Fibroblast of villous mesenchyme (primary cell): ENCODE measurements at places on chromosomes 5 and 9. TPM values are rescaled to one million over a fixed set of nuclear protein-coding genes. Genes with fewer than 3 reads are reported as not detected.

Gene SLC6A3
- total RNA-seq, result not detected in 2 replicates

Gene HSPA4
- total RNA-seq, result 104 and 187 TPM in 2 replicates

Gene IL5
- total RNA-seq, result not detected in 2 replicates

Gene FRMPD1
- under 0.01 TPM in 1 of 2 replicates, not detected in the other for total RNA-seq

Gene AMBP
- total RNA-seq, result not detected in 2 replicates

Gene CDKN2B-AS1
- total RNA-seq, result 5.2 and 9.5 TPM in 2 replicates

Gene ATG10
- total RNA-seq, result 5.8 and 9.1 TPM in 2 replicates

Gene FAM221B
- total RNA-seq, result not detected in 2 replicates

Gene RNF183
- total RNA-seq, result not detected in 2 replicates

DNA sequence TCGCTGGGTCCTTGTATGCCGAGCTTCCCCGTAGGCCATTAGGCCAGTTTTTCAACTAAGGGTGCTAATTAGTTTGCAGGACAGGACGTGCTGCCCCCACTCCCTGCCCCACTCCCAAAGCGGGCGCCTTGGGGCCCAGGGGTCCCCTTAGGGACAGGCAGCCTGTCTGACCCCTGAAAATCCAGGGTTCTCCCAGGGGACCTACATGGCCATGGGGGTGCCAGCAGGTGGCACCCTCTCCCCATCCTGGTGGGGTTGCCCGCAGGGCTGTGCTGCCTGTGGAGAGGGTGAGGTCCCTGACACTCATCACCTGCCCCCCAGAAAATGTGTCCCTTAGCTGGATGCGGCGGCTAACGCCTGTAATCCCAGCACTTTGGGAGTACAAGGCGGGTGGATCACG, 8.5 kb upstream of the CCDC187 start:
- peak; percentile 64 for DNase-seq

- no peak for DNase-seq
Measured at GRCh38 chr9:1434052-1434767, 384.1 kb downstream of the DMRT2 start.

DNA sequence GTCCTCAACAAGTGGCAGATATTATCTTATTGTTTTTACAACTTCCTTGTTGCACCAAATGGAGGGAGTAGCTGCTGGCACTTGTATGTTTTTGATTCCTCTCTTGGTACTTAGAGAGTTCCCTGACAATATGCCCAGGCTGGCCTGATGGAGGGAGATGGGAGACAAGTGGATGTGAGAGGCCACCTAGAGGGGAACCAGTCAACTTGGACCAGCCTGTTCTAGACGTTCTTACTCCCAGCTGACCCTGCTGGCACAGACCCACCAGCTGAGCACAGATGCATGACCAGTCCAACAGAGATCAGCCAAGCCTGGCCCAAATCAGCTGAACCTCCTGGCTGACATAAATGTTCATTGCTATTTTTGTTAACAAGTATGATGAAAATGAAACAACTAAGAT, 60.9 kb upstream of the GDNF start:
- DNase-seq, result peak; percentile 53

- DNase-seq, result peak; percentile 59
Measured at GRCh38 chr5:80745490-80745889, 90.7 kb upstream of the DHFR start.

GRCh38 chr5:9596171-9596780, 33.9 kb downstream of the TAS2R1 start:
- peak; percentile 4 for DNase-seq

GRCh38 chr5:14569948-14570691, 11.5 kb upstream of the OTULINL start:
- DNase-seq, result no peak

- DNase-seq, result no peak
Measured at GRCh38 chr9:372128-372527, 157.5 kb downstream of the DOCK8 start.

GRCh38 chr9:26983340-26983739, 22.1 kb downstream of the LRRC19 start:
- no peak for DNase-seq

DNA sequence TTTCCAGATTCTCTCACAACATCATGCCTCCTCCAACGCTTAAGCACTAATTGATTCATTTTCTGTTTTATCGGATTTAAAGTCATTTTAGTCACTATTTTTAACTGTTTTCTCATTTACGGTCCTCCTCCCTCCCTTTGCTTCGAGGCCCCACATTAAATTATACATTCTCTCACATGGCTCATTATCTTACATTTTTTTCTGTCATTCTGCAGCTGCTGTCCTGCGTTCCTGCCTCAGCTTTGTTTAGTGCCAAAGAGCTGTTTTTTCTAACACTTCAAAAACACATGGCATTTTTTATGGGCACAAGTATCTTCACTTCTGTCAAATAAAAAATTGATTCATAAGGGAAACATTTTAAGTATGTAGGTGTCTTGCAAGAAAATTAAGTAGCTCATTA, 130.1 kb upstream of the FST start:
- DNase-seq, result peak; percentile 51

DNA sequence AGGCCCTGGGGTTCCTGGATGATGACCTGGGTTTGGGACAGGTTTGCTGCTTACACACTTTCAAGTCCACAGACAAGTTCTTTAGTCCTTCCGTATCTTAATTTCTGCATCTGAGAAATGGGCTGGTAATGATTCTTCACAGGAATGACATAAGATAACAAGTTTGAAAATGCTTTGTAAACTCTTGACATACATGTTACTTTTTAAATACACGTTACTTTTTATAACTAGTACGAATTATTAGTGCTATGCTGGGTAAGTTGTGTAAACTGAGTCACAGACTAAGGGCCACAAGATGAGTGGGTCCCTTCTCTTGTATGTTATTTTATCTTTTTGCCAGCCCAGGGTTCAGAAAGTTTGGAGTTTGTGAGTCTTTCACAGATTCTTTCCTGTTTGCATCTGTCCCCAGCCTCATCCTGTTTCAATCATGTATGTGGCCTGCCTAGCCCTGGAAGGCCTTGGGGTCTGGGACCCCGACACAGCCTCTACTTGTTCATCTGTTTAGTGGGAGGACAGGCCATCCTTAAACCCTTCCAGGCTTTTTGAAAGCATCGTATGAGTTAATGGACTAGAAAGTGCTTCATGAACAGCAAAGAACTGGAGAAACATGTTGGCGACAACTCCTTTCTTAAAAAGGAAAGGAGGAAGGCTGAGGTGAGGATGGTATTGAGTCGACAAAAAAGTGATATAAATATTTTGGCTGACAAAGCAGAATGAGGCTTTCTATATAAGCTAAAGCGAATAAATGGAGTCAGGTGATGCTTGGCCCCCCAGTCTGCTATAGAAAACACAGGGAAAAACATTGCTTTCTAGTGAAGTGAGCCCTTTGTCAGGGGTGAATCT, 9.3 kb downstream of the ZNF618 start:
- no peak for DNase-seq

DNA sequence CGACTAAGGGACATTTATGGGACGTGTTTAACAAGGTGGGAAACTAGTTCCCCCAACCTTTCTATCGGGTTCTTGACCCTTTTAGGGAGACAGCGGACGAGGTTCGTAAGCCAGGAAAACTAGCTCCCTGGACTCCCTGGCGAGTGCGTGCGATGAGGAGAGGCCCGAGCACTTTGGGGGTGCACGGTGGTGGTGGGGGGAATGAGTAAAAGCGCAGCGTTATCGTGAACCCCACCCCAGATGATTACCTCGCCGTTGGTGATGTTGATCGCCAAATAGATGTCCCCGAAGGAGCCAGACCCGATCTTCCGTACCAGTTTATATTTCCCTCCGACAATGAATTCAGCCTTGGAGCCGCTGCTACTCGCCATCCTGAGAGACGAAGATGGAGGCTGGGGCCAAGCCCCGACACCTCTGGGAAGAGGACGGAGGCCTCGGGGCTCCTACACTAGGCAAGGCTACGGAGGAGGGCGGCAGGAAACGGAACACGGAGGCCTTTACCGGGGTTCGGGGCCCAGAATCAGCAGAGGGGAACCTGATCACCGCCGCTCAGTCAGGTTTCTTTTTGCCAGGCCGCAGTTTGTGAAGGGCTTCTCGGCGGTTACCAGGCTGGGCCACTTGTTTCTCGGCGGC, 529 bp downstream of the CSNK1A1 start:
- peak; percentile 22 for DNase-seq

DNA sequence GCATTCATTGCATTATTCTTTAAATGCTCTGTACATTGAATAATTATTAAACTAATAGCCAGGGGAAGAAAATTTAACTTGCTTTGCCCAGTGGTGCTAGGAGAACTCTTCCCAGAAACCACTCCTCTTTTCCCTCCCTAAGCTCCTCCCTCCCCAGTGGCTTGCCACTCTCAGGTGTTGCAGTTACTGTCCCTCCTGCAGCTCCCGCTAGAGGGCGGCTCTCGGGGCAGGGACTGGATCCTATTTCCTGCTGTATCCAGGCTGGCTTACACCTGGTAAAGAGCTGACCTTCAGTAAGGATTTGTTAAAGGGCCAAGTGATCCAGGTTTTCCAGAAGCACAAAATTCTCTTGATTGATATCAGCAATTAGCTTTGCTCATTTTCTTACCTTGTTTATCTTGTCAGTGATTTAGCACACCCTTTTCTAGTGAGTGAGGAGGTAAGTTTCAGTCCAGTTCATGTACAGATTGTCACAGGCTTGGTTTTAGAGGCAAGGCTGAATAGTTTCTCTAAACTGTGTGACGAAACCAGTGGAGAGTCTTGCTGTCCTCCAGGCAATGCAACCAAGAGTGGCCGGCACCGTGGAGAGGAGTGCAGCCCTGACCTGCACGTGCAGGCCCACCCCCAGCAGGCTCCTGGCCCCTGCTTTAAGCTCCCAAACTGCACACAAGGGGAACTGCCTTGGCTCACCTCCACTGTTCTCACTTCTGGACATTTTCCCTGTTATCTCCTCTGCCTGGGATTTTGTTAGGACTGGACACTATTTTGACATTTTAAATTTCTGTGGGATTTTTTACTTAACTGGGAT, 423.8 kb downstream of the SPOCK1 start:
- peak; percentile 33 for DNase-seq

DNA sequence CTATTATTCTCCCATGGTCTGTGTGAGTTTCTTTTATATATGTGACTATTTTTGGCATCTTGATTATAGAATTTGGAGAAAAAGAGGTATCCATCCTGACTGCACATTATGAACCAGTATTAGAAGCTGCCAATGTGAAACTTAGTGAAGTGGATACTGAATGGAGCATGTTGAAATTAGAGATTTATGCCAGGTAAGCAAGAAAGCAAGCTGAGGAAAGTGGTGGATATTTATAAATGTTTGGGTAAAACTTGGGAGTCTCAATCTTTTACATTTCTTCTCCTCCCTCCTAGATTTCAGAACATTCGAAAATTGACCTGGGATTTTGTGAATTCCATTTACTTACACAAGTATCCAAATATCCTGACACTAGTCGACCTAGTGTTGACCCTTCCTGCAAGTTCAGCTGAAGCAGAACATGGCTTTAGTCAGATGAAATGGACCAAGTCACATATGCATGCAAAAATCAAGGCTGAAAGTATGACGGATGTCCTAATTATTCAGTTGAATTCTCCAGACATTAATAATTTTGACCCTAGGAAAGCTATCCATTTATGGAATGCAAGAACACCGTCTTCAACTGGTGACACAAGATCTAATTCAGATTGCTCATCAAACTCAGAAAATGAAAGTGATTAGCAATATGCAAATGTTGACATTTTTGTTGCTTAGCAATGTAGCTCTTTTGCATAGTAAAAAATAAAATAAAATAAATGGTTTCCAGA, 66.8 kb upstream of the IL7R start:
- no peak for DNase-seq

DNA sequence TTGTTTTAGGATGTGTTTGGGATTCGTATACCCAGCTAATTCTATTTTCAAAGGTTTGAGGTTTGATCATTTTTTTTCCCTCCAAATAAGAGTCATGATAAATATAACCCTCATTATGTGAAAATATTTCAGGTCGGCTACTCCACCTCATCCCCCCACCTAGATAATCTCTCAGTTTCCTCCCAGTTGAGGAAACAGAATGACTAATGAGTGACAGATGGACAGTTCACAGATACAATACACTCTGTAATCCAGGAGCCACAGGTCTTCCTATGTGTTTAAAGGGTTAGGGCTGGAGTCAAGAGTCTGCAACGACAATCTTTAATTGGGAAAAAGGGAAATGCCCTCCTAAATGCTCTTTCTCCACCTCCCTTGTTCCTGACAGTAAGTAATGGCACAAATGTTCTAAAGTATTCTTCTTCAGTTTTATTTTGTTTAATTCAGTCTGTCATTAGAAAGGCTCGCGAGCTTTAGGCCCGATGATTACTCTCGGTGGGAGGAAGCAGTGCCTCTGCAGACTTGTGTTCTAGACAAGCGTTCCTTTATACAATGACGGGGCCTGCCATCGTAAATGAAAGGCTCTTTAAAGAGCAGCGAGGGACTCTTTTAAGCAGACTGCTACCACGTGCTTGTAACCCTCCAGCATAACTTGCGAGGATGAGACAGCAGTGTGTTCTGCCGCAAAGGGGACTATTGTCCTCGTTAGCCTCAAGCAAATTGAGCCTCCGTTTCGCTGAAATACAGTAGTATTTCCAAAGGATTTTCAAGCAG, 69.0 kb downstream of the MEF2C start:
- no peak for DNase-seq

DNA sequence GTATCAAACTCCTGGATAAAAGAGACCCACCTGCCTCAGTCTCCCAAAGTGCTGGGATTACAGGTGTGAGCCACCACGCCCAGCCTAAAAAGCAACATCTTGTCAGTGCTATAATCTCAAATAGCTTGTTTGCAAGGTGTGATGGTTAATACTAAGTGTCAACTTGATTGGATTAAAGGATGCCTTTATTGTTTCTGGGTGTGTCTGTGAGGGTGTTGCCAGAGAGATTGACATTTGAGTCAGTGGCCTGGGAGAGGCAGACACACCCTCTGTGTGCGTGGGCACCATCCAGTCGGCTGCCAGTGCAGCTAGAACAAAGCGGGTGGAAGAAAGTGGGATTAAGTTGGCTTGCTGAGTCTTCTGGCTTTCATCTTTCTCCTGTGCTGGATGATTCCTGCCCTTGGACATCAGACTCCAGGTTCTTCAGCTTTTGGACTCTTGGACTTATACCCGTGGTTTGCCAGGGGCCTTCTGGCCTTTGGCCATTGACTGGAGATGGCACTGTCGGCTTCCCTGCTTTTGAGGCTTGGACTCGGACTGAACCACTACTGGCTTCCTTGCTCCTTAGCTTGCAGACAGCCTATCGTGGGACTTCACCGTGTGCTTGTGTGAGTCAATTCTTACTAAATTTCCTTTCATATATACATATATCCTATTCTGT, 28.1 kb downstream of the TARS1 start:
- DNase-seq, result no peak
